Activated CD8-positive, alpha-beta memory T cell treated with anti-CD3 and anti-CD28 coated beads, Interleukin-2, amount 50 U/mL, for 48 hours (primary cell): ENCODE measurements at places on chromosomes 5 and 9.
A peak's percentile ranks its signal among the peaks of the same experiment; 100 is the strongest.

GRCh38 chr5:2110137-2110933, 227.6 kb upstream of the IRX4 start:
- no peak for DNase-seq

- no peak for DNase-seq
Observed at GRCh38 chr9:131618071-131618479, 72.8 kb downstream of the PRRT1B start.

DNA sequence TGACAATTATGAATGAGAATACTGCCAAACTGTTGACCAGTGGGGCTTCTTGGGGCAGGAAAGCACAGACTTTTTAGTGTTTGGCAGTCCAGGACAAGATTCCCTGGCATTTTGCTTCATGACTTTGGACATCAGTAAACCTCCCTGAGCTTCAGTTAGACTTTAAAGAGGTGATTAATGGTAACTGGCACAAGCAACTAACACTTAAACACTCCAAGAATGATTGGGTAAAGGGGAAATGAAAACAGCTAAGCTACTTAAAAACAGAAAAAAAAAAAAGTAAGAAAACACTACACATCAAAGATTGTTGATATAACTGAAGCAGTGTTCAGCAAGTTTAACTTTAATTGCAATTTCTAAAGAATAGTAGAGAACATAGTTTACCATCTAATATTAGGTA, 13.4 kb downstream of the PAIP1 start:
- no peak for DNase-seq

- DNase-seq, result peak; percentile 84
Observed at GRCh38 chr5:174793684-174794328, 69.4 kb downstream of the MSX2 start.

DNA sequence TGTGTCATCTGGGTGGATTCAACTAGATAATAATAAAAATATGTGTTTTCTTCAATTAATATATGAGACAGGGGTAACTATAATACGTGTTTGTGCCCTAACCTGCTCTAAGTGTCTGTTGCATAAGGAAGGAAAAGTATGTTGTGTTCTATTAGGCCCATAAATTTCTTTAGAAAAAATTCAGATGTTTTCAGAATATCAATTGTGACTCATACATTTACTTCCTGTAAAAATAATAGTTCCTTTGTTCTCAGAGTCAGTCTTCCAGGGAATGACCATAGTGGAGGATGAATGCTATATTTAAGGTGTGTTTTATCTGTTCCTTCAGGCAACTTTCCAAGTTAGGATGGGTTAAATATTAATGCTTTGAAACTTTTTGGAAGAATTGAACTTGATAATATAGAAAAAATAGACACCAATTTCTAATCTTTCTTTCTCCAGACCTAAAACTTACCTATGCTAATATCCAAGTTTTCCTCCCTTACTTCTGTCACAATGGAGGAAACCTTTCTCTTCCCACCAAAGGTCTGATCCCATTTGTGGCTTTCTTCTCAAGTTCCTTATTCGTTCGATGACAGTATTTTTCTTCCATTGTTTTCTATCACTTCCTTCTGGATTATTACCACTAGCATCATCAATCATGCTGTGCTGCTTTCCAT, 49.9 kb downstream of the ISL1 start:
- DNase-seq, result no peak

- DNase-seq, result no peak
Observed at GRCh38 chr5:5420251-5420650, 2.2 kb upstream of the ICE1 start.

GRCh38 chr5:149852641-149853330, 91.8 kb downstream of the PDE6A start:
- peak; percentile 67 for DNase-seq

DNA sequence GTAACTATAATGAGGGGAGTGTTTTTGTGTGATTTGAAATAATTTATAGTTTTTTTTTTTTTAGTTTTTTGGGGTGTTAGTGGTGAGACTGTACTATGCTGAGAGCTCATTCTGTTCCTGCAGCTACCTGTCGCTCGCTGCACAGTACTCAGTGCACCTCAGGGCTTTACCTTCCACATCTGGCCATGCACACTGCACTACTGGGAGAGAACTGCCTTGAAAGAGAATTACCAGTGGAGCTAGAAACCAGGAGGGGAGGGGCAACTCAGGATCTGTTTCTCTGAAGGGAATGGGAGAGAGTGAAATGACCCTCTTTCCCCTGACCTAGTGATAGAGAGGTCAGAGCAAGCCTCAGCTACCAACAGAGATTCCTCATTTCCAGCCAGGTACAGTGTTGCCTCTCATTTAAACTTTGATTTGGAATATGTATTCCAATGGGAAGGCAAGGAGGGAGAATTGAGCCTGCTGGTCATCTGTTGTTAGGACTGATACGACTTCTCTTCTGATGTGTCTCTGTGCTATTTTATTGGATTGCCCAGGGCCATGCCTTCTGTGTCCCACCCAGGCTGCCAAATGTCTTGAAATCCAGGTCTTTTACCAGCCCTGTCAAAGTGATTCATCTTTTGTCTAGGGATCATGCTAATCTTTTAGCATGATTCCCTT, 8.9 kb downstream of the ATG10 start:
- DNase-seq, result no peak

- DNase-seq, result no peak
Observed at GRCh38 chr5:152549709-152550108, 144.6 kb upstream of the NMUR2 start.

DNA sequence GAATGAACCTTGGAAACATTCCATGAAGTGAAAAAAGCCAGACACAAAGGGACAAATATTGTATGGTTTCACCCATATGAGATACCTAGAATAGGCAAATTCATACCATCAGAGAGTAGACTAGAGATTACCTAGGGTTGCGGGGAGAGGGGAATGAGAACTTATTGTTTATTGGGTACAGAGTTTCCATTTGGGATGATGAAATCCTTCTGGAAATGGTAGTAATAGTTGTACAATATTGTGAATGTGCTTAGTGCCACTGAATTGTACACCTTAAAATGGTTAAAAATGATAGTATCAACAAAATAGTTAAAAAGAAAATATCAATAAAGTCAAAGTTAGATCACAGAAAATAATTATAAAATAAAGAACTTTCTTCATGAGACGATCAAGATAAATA, 25.5 kb downstream of the CATSPER3 start:
- DNase-seq, result no peak

DNA sequence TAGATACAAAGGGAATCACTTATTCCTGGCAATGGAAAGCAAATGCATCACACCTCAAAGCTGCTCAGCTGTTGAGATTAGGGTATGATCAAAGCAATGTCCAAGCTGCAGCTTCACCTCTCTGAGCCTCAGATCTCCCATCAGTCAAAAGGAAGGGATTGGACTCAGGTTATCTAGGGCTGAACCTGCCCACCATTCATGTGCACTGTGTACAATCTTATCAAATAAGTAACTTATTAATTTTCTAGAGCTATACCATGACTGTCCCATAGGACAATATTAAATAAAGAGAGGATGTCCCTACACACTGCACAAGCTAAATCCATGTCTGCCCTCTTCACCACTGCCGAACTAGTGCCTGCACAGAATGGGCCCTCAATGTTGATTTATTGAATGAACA, 127.0 kb downstream of the HSD17B3 start:
- no peak for DNase-seq
